ENCODE measurements at places on chromosomes 5 and 9. TPM values are rescaled to one million over a fixed set of nuclear protein-coding genes. Genes with fewer than 3 reads are reported as not detected.
A peak's percentile ranks its signal among the peaks of the same experiment; 100 is the strongest.

The CCL21 gene
- total RNA-seq, result not detected

The PDGFRB gene
- 7.2 TPM for total RNA-seq

The SOX30 gene
- not detected for total RNA-seq

The ADAMTSL1 gene
- total RNA-seq, result 3.3 TPM

The KCTD16 gene
- total RNA-seq, result 0.04 TPM

The N4BP3 gene
- total RNA-seq, result 45.8 TPM

The UNC5A gene
- 0.18 TPM for total RNA-seq

GRCh38 chr5:176685010-176685409, 37.7 kb downstream of the TSPAN17 start:
- no peaks in the 10 kb centered on the region for H3K36me3 ChIP-seq
- H3K4me1 ChIP-seq, result no peaks in the 10 kb centered on the region

DNA sequence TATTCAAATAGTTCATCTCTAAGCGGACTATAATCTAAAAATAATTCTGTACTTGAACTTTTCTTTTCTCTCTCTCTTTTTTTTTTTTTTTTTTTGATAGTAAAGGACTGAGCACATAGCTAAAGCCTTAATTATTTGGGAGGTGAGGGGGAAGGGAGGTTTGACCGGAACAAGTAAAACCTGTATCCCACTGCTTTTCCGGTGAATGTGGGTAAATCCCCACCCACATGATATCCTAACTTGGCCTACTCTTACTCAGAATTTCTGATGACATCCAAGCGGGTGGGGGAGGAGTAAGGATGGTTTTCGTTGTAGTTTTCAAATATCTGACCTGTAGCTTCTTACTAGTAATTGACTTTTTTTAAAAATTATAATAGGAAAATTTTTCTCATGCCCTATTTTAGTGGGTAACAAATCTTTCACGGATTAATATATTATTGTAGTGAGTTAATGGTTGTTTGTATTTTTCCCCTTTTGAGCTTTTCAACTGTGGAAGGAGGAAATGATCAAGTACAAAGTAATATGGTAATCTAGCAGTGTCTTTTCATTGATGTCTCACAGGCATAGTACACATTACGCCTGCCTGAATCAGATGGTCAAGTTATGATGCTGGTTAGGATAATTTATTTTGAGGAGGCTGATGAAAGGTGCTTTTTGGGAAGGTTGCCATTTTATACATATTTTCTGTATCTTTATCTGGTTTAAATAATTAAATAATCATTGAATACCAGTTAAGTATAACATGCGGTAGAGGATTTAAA, 2.2 kb upstream of the ELL2 start:
- H3K27me3 ChIP-seq, result no peaks in the 10 kb centered on the region
- H3K4me3 ChIP-seq, result no peak overlapping the region
- no peak overlapping the region for H3K27ac ChIP-seq
- H3K4me1 ChIP-seq, result 0 out of 2 replicates have a peak, but pooled peaks cover 2% of the 10 kb centered on the region
- H3K36me3 ChIP-seq, result no peaks in the 10 kb centered on the region
- no peak for DNase-seq

DNA sequence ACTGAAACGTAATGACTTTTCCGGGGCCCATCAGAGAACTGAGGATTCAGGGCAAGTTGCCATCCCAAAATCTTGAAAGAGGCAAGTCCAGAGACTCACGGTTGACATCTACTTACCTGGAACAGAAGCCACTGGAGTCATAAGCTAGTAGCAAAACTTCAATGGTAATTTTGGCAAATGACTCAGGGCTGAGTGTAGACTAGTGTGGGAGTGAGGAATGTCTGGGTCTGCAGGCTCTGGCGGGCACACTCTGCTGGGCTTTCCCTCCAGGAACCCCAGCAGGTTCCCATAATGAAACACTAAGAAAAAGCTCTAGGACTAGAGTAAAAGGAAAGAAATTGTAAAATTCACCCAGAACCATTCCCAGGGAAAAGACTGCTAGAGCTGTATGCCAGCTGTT, 122.9 kb upstream of the NFIL3 start:
- H3K27ac ChIP-seq, result no peak overlapping the region
- H3K27me3 ChIP-seq, result peaks cover 6% of the 10 kb centered on the region
- H3K36me3 ChIP-seq, result no peaks in the 10 kb centered on the region
- H3K4me1 ChIP-seq, result no peaks in the 10 kb centered on the region
- DNase-seq, result no peak

- H3K4me1 ChIP-seq, result peaks cover 3% of the 10 kb centered on the region
- no peak overlapping the region for H3K4me3 ChIP-seq
- H3K36me3 ChIP-seq, result no peaks in the 10 kb centered on the region
- H3K27ac ChIP-seq, result no peak overlapping the region
Measured at GRCh38 chr9:134875371-134875770, 5.2 kb upstream of the FCN2 start.

- H3K4me1 ChIP-seq, result peaks cover 3% of the 10 kb centered on the region
- peak overlapping the region; percentile 87 for H3K4me3 ChIP-seq
- DNase-seq, result peak; percentile 32
- no peaks in the 10 kb centered on the region for H3K36me3 ChIP-seq
- peak overlapping the region; percentile 64 for H3K27ac ChIP-seq
Measured at GRCh38 chr5:16935231-16936149, 598 bp downstream of the MYO10 start.

- no peaks in the 10 kb centered on the region for H3K27me3 ChIP-seq
- no peak for DNase-seq
- H3K27ac ChIP-seq, result no peak overlapping the region
- no peaks in the 10 kb centered on the region for H3K4me1 ChIP-seq
- H3K4me3 ChIP-seq, result no peak overlapping the region
Measured at GRCh38 chr5:65556718-65557117, 6.2 kb downstream of the CENPK start.

GRCh38 chr9:78707481-78707991, 410.6 kb downstream of the PSAT1 start:
- peaks cover 6% of the 10 kb centered on the region for H3K4me1 ChIP-seq
- DNase-seq, result no peak
- H3K36me3 ChIP-seq, result no peaks in the 10 kb centered on the region
- H3K27me3 ChIP-seq, result no peaks in the 10 kb centered on the region
- peak overlapping the region; percentile 47 for H3K27ac ChIP-seq
- no peak overlapping the region for H3K4me3 ChIP-seq

- H3K36me3 ChIP-seq, result no peaks in the 10 kb centered on the region
- no peak overlapping the region for H3K27ac ChIP-seq
- H3K27me3 ChIP-seq, result no peaks in the 10 kb centered on the region
- H3K4me3 ChIP-seq, result no peak overlapping the region
- no peak for DNase-seq
Measured at GRCh38 chr5:124453221-124454051, 293.0 kb downstream of the ZNF608 start.

GRCh38 chr5:136511046-136511445, 145.7 kb upstream of the TRPC7 start:
- H3K27ac ChIP-seq, result no peak overlapping the region
- H3K4me3 ChIP-seq, result no peak overlapping the region
- DNase-seq, result no peak

GRCh38 chr5:43646992-43647391, 44.0 kb downstream of the NNT start:
- H3K36me3 ChIP-seq, result peaks cover 43% of the 10 kb centered on the region
- no peaks in the 10 kb centered on the region for H3K27me3 ChIP-seq
- no peak for DNase-seq
- H3K27ac ChIP-seq, result no peak overlapping the region
- H3K4me3 ChIP-seq, result no peak overlapping the region

GRCh38 chr9:129351058-129351641, 173.1 kb upstream of the IER5L start:
- no peak overlapping the region for H3K4me3 ChIP-seq
- DNase-seq, result no peak
- H3K27me3 ChIP-seq, result peaks cover 14% of the 10 kb centered on the region
- no peaks in the 10 kb centered on the region for H3K36me3 ChIP-seq
- no peaks in the 10 kb centered on the region for H3K4me1 ChIP-seq

GRCh38 chr5:107282061-107282460, 388.7 kb downstream of the EFNA5 start:
- no peak overlapping the region for H3K4me3 ChIP-seq
- no peak for DNase-seq
- no peaks in the 10 kb centered on the region for H3K27me3 ChIP-seq
- no peak overlapping the region for H3K27ac ChIP-seq

DNA sequence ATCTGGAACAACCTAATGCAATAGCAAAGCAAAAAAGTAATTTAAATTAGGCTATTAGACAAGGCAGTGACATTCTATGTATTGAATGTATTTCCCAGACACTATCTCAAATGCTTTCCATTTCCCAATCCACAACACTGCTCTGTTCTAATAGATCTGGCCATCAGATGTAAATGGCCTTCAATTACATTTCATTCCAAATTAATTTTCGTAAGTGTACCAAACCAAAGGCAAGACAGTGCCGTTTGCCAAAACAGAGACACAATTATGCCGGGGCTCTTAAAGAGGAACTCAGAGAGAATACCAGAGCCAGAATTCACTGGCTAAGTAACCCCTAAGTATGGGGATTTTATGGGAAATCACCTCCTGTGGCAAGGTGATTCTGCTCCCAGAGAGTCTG, 63.1 kb downstream of the GNAQ start:
- no peaks in the 10 kb centered on the region for H3K4me1 ChIP-seq
- H3K36me3 ChIP-seq, result no peaks in the 10 kb centered on the region
- H3K27ac ChIP-seq, result no peak overlapping the region
- H3K27me3 ChIP-seq, result no peaks in the 10 kb centered on the region
- DNase-seq, result no peak
- H3K4me3 ChIP-seq, result no peak overlapping the region

DNA sequence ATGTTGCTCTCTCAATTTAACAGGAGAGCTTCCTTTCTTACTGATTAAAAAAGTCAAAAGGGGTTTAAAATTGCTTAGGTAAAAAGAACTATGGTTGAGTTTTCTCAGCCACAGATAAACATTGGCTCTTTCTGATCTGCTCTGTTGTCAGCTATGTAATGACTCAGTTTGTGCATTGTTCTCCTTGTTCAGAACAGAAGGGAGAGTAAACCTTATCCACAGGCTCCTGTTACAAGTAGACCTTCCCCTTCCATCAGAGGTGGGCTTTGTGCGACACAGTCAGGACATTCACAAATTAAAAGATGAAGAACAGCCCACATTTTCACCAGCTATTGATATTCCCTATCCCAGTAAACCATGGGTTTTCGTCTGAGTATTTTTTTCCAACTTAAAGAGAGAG, 236.3 kb upstream of the SEMA6A start:
- no peak overlapping the region for H3K4me3 ChIP-seq
- H3K27me3 ChIP-seq, result no peaks in the 10 kb centered on the region
- no peaks in the 10 kb centered on the region for H3K36me3 ChIP-seq
- peak; percentile 12 for DNase-seq
- no peak overlapping the region for H3K27ac ChIP-seq

DNA sequence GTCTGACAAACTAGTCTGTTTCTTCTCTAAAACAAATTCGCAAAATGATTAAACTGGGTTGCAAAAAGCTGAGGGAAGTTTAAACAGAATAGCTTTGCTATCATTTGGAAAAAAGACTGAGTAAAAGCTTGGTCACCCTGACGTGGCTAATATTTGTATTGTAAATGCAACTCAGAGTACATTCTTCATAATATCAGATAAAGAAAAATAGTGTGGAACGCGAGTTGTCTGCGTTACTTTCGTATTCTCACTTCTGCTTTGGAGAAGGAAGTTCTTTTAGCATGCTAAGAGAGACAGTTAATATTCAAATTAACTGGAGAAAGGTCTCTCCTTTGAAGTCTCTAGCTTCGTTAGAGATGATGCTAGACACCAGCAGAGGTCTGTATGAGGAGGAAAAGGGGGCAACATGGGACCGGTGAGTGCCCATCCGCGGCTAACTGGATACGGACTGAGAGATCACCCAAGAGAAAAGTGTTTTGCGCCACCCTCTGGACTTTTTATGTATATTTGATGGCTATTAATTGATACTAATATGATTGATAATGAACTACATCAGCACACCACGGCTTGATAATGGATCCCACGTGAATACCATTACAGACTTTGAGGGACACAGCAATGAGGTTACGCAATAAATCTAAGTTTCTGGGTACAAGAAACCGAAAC, 2.9 kb upstream of the CNTRL start:
- no peak overlapping the region for H3K27ac ChIP-seq
- H3K4me3 ChIP-seq, result no peak overlapping the region
- H3K4me1 ChIP-seq, result peaks cover 4% of the 10 kb centered on the region
- H3K27me3 ChIP-seq, result no peaks in the 10 kb centered on the region

- DNase-seq, result no peak
- no peak overlapping the region for H3K4me3 ChIP-seq
- H3K4me1 ChIP-seq, result 0 out of 2 replicates have a peak, but pooled peaks cover 2% of the 10 kb centered on the region
- peaks cover under 1% of the 10 kb centered on the region for H3K36me3 ChIP-seq
Measured at GRCh38 chr5:131587541-131587940, 47.5 kb downstream of the RAPGEF6 start.

GRCh38 chr5:86977190-86977589, 290.5 kb upstream of the RASA1 start:
- no peak overlapping the region for H3K27ac ChIP-seq
- no peak for DNase-seq
- H3K36me3 ChIP-seq, result no peaks in the 10 kb centered on the region
- H3K27me3 ChIP-seq, result no peaks in the 10 kb centered on the region

DNA sequence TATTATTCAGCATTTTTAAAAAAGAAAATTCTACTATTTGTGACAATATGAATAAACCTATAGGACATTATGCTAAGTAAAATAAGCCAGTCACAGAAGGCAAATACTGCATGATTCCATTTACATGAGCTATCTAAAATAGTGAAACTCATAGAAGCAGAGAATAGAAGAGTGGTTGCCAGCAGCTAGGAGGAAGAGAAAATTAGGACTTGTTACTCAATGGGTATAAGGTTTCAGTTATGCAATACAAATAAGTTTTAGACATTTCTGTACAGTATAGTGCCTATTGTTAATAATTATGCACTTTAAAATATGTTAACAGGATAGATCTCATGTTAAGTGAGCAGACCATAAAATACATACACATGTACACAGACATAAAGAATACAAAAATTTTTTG, 73.8 kb upstream of the SPINK5 start:
- H3K27me3 ChIP-seq, result no peaks in the 10 kb centered on the region
- no peak for DNase-seq
- H3K4me3 ChIP-seq, result no peak overlapping the region
- no peak overlapping the region for H3K27ac ChIP-seq

DNA sequence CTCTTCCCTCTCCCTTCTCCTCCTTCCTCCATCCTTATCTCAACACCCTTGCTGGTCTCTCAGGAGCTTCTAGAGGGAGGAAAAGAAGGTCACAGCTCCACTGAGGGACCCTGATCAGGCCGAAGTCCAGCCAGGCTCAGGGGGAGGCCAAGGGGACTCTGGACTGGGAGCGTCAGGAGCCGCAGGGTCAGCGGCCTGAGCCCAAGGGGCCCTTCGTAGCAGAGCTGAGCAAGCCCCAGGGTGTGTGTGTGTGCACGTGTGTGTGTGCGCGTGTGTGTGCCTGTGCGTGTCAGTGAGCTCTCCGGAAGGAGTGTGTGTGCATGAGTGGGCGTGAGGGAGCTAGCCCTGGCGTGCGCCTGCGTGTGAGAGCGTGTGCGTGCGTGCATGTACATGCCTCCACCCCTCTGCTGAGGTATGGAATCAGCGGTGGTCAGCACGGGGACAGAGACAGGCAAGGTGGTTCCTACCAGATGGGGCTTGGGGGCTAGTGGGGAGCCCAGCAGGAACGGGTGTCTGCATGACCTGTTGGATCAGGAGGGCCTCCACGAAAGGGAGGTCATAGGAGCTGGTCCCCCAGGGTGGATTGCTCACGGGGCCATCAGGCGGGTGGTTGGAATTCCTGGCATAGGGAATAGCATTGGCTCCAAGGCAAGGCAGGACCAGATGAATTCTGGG, 10.0 kb upstream of the AGPAT2 start:
- DNase-seq, result no peak
- H3K27ac ChIP-seq, result no peak overlapping the region
- H3K27me3 ChIP-seq, result peaks cover 27% of the 10 kb centered on the region
- H3K4me1 ChIP-seq, result peaks cover 32% of the 10 kb centered on the region

All from SJCRH30 (cell line).